ENCODE measurements at places on chromosomes 1 and 21.

DNA sequence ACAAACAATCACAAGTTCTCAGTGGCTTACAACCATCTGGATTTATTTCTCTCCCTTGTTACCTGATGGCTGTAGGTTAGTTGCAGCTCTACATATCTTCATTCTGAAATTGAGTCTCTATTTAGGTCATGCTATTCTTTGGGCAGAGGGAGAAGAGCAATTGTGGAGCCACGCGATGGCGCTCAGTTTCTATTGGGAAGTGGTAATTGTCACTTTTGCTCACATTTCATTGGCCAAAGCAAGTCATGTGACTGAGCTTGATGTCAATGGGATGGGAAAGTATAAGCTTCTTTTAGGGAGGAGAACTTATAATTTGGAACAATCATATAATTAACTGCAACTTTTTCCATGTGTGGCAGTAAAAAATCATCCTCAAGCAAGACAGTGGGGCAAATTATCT is 166.5 kb downstream of the LMO4 start:
- no peak for DNase-seq

- DNase-seq: no peak
Measured at GRCh38 chr1:28340221-28340974, 11.6 kb downstream of the MED18 start.

- DNase-seq: no peak
Measured at GRCh38 chr1:224234017-224234416, 51.0 kb downstream of the DEGS1 start.

GRCh38 chr1:170555370-170555769 is 23.4 kb downstream of the GORAB start:
- DNase-seq: no peak

DNA sequence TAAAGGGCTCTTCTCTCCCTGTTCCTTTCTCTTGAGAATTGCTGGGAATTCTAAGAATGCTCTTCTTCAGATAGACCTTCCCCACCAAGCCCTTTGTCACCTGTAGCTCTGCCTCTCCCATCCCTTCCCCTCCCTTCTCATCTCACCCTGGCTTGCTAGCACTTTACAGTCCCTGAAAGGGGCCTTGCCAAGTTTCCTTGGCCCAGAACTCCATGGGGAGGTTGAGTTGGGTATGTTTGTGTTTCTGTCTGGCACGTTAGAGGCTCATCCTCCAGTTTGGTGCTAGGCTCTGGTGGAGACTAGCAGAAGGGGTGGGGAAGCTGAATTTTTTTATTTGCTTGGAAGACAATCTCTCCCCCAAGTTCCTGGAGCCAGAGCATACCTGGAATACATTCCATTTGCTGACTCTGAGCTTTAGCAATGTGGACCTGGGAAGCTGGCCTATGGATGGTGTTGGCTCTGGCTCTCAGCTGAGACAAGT is 4.9 kb downstream of the CGN start:
- no peak for DNase-seq
